ENCODE measurements at places on chromosomes 12 and 14.

GRCh38 chr12:56878010-56878339 is 56.2 kb downstream of the SDR9C7 start:
- DNase-seq: no peak

DNA sequence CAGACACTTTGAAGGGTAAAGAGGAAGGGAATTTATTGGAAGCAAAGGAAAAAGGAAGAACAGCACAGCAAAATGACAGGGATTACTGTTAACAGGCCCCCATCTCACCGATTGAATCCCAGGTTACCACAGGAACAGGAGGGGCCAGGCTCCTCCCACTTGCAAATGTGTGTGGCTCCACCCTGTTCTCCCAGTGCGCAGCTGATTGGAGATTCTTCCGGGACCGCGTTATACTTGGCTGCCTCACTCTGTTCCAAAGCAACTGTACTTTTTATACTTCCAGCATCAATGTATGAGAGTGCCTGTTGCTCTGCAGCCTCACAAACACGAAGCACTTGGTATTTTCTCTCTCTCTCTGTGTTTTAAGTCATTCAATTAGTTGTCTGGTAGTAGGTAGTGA is 273.6 kb upstream of the MDGA2 start:
- no peak for DNase-seq

DNA sequence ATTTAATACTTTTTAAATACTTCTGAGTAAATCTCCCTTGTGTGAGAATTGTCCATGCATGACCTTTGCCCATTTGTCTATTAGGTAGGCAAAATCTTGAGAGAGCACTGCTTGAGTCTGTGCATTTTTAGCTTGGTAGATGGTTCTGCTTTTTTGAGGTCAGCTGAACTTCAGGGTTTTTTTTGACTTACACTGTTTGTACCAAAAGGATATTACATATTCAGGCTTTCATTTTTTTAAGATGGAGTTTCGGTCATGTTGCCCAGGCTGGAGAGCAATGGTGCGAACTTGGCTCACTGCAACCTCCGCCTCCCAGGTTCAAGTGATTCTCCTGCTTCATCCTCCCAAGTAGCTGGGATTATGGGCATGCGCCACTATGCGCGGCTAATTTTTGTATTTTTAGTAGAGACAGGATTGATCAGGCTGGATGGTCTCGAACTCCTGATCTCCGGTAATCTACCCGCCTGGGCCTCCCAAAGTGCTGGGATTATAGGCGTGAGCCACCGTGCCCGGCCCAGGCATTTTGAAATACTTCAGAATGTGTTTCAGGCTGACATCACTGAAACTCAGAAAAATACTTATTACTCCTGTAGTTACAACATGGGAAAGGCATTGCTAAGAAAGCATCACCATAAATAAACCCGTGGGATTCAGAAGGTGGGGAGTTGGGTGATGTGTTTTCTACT is 11.1 kb downstream of the RASSF3 start:
- peak; percentile 62 for DNase-seq

GRCh38 chr12:117643971-117644370 is 282.5 kb upstream of the NOS1 start:
- DNase-seq: no peak

- DNase-seq: no peak
Observed at GRCh38 chr12:52211716-52212585, 20.1 kb upstream of the KRT80 start.
